ENCODE measurements at places on chromosomes 4 and X.

GRCh38 chr4:169103966-169104412 lies 93.9 kb upstream of the CBR4 start:
- DNase-seq = no peak

GRCh38 chr4:78645853-78646757 lies 94.5 kb downstream of the ANXA3 start:
- peak; percentile 28 for DNase-seq

- no peak for DNase-seq
Observed at GRCh38 chrX:15475021-15475420, 18.1 kb downstream of the PIR start.

- no peak for DNase-seq
Observed at GRCh38 chr4:30450474-30450873, 269.7 kb upstream of the PCDH7 start.

DNA sequence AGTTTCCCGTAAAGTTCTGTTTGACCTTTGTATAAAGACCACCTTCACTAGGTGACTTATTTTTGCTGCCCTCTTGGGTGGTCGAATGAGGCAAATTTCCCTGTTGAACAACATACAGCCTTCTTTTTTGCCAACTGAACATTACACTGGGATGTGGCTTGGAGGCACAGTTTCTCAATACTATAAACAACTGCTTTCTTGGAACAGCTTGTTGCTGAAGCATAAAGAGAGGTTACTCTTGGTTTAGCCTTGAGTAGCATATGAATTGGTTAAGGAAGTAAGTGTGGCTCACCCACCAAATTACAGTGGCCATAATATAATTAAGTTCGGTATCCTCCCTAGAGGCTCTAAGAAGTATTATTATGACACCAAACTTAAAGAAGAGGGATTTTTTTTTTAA lies 40.0 kb downstream of the HHIP start:
- DNase-seq = no peak

DNA sequence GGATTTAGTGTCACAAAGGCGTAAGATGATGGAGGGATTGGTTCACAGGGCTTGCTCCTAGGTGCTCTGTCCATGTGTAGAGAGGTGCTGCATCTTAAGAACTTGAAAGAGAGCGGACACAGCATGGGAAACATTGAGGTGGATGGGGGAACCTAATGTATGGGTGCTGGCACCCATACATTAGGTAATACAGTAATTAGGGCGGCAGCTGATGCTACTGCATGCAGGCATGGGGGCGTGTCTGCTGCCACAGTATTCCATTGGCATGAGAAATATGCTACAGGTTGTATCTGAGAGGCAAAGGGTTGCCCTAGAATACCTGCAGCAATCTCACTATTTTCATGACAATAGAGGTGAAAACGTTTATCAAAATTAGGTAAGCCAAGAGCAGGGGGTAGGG lies 45.8 kb upstream of the UXT start:
- no peak for DNase-seq

DNA sequence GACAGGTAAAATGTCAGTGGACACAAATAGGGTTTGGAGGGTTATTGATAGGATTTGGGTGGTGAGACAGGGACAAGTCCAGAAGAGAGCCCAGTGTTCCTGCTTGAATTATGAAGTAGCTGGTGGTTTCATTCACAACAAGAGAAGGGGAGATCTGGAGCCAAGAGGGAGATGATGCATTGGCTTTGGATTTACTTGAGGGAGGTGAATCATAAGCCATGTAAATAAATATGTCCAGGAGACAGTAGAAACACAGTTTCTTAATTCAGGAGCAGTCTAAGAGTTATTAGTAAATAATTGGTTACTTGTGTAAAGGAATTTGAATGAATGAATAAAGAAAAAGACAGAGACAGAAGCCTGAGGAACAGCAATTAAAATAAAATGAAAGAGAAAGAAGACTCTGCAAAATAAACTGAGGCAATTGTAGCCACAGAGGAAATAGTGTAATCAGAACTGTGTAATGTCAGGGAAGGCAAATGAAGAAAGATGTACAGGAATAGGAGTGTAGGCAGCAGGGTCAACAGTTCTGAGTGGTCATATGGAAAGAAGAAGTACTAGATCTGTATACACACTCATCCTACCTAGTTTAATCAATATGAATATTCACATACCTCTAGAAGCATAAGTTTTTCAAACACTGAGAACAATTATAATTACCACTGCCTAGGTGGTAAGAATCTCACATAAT lies 50.2 kb upstream of the CXCL8 start:
- no peak for DNase-seq

DNA sequence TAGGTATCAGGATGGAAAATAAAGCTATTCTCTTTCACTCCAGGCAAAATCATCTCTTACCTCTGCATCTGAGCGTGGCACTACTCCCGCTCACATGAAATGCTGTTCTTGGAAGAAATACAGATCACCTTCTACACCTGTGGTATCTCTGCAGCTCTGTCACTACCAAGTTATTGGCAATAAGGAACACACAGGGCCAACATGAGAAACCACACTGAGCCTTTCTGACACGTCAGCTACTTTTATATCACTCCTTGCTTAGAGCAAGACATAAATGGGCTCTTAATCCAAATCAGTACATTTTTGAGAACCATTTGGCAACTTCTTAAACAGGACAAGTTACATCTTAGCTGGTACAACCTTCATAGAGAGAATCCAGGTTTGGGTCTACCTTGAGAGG lies 101.8 kb upstream of the GUCY1A1 start:
- DNase-seq = no peak

DNA sequence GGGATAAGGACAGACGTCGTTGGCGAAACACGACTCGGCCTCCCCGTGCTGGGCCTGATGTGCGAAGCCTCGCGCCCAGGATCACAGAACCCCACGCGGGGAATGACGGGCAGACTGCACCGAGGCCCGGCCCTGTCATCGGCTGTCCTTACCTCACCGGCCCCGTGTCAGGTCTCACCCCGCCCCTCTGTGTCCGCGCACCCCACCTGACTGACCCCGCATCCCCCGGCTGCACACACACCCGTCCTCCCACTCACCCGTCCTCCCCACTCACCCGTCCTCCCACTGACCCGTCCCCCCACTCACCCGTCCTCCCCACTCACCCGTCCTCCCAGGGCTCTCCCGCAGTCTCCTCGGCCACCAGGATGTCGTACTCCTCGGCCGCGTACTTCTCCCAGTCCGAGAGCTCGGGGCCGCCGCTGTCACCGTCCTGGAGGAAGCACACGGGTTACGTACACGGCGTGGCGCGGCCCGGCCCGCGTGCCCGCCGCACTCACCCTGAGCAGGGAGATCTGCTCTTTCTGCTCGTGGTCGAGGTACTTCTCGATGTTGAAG lies 19.8 kb upstream of the GTPBP6 start:
- no peak for DNase-seq

GRCh38 chr4:127849505-127850234 lies 31.0 kb upstream of the PLK4 start:
- DNase-seq = no peak

- DNase-seq = peak; percentile 1
Observed at GRCh38 chr4:51843309-51844152, 578 bp downstream of the DCUN1D4 start.

- DNase-seq = no peak
Observed at GRCh38 chr4:124931050-124931449, 218.5 kb upstream of the ANKRD50 start.

DNA sequence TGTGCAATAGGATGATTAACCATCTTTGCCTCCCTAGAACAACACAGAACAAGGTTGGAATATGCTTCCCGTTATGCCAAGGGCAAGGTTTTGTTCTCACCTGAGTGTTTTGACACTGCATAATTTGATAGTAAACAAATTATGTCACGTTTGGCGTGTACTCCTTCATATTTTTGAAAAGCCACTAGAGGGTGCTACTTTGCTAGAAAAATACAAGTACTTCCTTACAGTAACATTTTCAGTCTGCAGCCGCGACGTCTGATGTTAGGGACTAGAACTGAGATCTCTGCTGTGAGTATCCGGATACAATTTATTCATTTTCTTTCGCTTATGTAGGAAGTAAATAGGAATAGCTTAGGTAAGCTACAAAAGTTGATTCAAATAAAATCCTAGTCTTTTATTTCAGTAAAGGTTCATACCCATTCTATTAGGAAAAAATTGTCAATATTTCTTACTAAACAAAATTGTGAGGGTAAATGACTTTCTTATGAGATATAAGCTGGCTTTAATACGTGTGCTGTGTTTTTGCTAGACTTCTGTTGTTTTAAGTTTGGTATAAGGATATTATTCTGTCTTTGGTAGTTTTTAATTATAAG lies 181.1 kb upstream of the WDFY3 start:
- DNase-seq = peak; percentile 8

DNA sequence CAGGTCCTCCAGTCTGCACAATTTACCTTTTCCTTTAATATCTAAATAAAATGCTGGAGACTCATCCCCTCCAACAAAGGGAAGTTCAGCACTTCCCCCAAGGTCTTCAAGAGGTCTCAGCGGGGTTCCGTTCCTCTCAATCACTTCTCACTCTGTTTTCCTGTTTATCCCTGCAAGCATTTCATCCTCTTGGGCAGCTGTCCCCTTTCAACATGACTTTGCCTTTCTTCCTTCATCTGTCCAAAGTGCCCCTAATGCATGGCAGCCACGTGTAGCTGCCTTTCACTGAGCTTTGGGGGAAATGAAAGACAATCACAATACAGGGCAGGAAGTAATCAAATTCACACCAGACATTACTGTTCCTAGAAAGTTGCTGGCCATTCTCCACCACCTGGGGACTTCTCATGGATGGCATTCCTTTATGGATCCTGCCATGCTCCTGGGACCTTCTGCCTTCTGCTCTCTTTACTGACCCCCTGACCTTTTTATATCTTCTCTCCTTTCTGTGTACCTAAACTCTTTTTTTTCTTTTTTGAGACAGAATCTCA lies 79.7 kb upstream of the USP9X start:
- no peak for DNase-seq

GRCh38 chr4:80538276-80538926 lies 202.9 kb downstream of the CFAP299 start:
- no peak for DNase-seq

DNA sequence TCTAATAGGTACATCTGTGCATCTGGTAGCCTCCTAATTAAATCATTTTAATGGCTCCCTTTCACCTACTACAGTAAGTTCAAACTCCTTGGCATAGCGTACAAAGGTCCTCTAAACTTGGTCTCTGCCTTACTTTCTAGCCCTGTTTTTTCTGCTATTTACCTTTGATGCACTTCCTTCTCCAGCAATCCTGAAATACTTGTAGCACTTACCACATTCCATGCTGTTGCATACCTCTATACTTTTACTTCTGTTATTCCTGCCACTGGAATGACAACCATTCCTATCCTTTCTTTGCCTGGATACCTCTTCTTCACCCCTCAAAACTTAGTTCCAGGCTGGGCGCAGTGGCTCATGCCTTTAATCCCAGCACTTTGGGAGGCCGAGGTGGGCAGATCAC lies 56.6 kb upstream of the LHFPL1 start:
- DNase-seq = no peak

- no peak for DNase-seq
Observed at GRCh38 chrX:13932416-13932815, 97.3 kb downstream of the GEMIN8 start.
